WERI-Rb-1 (cell line): ENCODE measurements at places on chromosomes 4 and X.
A peak's percentile ranks its signal among the peaks of the same experiment; 100 is the strongest.

- peak; percentile 47 for DNase-seq
These were observed at the start of gene TADA2B for GRCh38 chr4:7043284-7044136. Gene TADA2B (plus strand): TSS chr4:7043372. CDS start chr4:7043580, 208 bp downstream.

DNA sequence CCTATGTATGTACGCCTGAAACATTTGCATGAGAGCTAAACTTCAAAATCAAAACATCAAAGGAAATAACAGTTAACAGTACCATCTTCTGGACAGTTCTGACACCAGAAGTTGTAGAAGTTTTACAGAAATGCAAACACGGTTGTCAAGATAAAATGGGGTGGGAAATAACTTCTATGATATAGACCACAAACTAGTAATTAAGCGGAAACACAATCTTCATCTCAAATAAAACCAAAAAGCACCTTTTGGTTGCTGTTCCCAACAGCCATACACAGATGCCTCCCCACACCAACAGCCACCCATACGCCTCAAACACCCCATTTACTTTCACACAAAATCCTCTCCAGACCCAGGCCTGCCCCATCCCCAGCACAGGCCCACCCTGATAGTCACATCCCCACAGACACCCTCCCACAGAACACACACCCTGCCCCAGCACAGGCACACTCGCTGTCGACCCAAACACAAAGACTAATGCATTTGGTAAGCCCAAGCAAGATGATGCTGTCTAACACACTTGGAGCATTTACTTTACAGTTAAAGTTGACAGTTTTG, 64.3 kb downstream of the TAPT1 start:
- no peak for DNase-seq

- DNase-seq = no peak
These were observed 593.0 kb upstream of the AADAT start for GRCh38 chr4:170682558-170683294.

DNA sequence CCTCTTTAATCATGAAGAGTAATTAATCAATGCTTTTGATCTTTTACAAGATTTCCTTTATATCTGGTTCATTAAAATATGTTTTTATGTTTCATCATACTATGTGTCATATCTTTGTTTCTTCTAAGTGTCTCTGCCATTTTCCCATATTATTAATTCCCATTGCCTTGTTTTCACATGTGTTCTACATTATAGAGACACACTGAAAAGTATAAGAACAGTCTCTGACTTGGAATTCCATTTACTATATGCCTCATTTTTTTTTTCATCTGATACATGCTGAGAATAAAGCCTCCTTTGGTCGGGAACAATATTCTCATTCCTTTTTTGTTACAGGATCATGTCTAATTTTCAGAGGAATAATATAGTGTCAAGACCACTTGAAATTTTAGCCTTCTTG, 4.3 kb downstream of the BANK1 start:
- no peak for DNase-seq

DNA sequence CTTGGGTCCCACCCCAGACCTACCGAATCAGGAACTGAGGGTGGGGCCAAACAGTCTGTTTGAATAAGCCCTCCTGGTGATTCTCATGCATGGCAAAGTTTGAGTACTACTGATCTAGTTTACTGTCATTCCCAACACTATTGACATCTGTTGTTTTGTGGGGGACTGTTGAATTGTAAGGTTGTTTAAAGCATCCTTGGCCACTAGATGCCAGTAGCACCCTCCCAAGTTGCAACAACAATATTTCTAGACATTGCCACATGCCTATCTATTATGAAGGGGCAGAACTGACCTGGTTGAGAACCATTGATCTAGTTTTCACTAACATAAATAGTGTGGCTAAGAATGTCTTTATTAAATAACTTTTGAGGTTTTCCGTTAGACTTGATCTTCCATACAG, 15.1 kb downstream of the TAF9B start:
- DNase-seq = no peak

DNA sequence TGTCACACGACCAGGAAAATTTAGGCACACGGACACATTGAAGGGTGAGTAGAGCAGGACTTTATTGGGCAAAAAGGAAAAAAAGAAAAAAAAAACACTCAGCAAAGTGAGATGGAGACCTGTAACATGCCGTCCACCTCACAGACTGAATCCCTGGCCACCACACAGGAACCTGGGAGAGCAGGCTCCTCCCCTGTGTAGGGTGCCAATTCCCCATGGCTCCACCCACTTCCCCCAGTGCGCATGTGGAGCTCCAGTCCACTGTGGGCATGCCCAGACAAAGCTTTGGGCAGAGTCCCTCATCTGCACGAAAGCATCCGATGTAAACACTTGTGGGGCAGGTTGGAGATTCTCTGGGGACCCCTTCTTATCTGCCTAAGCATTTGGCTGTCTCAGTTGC, 23.6 kb upstream of the CBR4 start:
- peak; percentile 50 for DNase-seq

- DNase-seq = no peak
These were observed 59.7 kb upstream of the IL15 start for GRCh38 chr4:141576585-141577110.

- no peak for DNase-seq
These were observed 139.0 kb downstream of the TSPAN5 start for GRCh38 chr4:98519268-98519977.

GRCh38 chr4:27057662-27058061, 197.0 kb downstream of the STIM2 start:
- DNase-seq = no peak

- DNase-seq = no peak
These were observed 369.5 kb downstream of the UBE2NL start for GRCh38 chrX:144253356-144253755.

- DNase-seq = no peak
These were observed 2.0 kb upstream of the ADH7 start for GRCh38 chr4:99436976-99437722.

DNA sequence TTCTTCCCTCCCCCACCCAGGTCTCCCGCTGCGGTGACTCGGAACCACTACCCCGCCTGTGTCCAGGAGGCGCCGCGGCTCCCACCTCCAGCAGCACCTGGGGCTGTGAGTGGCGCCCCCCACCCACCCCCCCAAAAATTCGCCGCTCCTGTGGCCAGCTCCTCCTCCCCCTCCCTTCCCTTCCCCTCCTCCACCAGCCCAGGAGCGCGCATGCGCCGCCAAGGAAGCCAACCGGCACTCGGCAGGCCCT, 278 bp downstream of the CLOCK start:
- DNase-seq = no peak

DNA sequence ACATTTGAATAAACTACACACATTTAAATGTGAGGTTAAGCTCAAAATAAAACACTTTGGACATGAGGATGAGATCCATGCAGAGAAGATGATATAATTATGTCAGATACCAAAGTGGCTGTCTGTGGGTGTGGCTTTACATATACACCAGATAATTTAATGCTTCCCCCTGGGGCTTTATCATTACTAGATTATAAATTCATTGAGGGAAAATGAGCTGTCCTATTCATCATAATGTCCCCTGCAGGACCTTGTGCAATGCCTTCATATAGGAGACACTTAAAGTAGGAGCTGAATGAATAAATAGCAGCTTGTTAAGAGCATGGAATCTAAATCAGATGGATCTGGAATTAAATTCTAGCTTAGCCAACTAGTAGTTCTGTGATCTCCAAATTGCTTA, 49.7 kb downstream of the OTC start:
- no peak for DNase-seq

- DNase-seq = peak; percentile 37
These were observed 57.8 kb downstream of the GPRIN3 start for GRCh38 chr4:89249716-89250361.
